ENCODE measurements at places on chromosomes 13 and 19.

- DNase-seq, result no peak
Observed at GRCh38 chr13:83914368-83914767, 32.1 kb upstream of the SLITRK1 start.

DNA sequence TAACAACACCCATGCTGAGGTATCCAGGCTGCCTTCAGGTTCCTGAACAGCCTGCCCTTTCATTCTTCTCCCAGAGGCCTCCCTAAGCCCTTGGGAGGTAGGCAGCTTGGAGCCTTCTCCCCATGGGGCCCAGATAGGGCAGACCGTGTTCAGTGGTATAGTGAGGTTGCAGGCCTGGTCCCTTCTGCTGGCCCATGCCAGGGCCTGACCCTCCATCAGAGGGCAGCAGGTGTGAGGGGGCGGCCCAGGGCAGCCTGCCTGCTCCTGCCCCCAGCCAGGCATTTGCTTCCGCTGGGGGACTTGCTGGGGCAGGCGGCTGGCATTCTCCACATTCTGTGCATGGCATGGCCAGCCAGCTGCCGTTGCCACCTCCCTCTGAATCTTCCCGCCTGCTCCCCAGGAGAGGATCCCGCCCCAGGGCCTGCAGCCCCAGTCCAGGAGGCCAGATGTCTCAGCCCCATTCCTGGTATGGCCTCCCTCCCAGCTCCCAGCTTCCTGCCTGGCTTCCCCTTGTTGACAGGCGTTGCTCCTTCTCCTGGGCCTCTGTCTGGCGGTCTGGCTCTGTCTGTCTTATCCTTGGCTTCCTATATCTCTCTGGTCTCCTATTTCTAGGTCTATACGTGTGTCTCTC, 8.9 kb downstream of the CIC start:
- DNase-seq, result no peak

- DNase-seq, result no peak
Observed at GRCh38 chr13:95536632-95537241, 15.8 kb upstream of the CLDN10 start.

DNA sequence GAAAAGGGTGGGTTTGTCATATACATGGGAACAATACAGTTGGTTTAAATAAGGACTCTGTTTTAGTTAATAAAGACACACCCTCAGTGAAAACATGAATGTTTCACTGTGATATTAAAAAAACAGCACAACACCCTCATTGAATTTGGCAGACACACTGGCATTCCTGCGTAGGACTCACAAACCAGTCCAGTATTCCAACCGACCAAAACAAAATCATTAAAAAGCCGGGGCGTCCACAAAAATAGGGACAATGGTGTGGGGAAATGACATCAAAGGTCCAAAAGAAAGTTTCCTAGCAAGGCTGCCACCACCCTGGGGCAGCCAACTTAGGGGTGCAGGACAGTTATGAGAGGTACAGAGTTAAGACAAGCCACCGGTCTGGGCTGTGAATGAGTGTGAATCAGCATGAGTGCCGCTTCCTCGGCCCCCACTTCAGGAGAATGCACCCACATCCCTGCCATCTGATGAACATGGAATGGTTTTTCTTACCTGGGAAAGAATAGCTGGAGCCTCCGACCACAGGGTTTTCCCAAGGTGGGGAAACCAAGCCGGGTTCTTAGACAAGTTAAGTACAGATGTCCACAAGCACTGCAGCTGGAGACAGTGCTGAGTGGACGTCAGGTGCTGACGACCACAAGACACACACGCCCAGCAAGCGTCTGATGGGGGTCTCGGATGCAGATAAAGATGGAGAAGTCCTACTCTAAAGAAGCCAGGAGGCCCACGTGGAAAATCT, 73.3 kb downstream of the KLF2 start:
- no peak for DNase-seq

GRCh38 chr13:28185256-28185655, 46.9 kb downstream of the PAN3 start:
- no peak for DNase-seq

- no peak for DNase-seq
Observed at GRCh38 chr13:45292176-45292575, 48.8 kb downstream of the TPT1 start.

- DNase-seq, result no peak
Observed at GRCh38 chr13:47114030-47114429, 217.2 kb upstream of the HTR2A start.

GRCh38 chr13:45492538-45492937, 27.8 kb downstream of the COG3 start:
- DNase-seq, result no peak

DNA sequence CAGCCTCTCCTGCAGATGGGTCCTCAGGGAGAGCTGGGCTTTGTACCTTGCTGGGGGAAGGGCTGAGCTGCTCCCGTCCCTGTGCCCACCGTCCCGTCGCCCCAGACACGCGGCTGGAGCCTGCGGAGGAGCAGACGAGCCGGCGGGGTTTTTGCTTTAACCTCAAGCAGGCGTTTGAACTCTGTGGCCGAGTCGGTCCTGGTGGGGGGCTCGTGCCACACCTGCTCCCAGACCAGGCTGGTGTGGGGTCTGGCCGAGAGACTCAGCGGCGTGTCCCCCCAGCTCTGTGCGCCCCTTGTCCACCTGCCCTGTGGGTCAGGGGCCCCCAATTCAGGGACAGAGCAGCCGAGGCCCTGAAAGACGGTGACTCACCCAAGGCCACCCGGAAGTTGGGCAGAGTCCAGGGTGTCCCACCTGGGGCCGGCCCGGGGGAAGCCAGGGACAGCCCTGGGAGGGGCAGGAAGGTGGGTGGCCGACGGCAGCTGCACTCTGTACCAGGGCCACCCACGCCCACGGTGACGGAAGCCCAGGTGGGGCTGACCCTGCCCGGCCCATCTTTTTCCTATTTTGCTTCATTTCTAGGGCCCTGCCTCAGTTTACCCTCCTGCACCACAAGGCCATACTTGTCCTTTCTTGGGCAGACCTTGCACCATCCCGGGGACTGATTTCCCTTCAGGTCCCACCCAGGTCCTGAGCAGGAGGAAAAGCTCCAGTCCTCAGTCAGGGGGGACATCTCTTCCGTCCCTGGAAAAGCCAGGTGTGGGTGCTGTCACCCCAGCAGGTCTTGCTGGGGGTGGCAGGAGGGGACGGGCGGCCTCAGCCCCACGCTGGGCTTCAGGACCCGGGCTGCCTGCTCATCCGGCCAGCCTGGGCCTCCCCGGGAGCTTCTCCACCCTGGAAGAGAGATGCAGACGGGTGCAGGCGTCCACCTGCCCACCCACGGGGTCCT, 5.3 kb downstream of the EFNA2 start:
- no peak for DNase-seq

DNA sequence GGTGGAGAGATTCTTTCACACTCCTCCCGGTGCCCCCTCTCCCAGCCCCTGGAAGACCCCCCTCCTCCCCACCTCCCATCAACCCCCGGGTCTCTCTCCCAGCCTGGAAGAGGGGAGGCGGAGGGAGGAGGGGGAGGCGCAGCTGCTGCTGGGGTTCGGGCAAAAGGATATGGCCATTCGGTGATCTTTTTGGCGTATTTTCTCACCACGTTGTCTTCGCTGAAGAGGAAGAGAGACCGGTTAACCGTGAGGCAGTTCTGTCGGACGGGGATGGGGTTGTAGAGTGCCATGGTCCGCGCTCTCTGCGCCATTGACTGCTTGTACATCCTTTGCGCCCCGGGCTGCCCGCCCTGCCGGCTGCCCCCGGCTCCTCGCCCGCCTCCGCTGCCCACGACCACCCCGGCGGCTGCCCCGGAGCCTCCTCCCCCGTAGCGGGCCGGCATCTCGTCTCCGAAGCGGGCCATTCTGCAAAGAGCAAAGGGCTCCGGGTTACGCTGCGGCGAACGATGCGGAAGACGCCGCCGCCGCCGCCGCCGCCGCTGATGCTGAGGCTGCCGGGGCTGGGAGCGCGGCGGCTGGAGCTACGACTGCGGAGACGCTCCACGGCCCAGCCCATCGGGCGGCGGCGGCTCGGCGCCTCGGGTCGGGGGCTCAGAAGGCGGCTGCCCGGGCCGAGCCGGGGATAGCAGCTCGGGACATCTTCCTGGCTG, 363 bp downstream of the CACNA1A start:
- DNase-seq, result no peak

- no peak for DNase-seq
Observed at GRCh38 chr19:30871979-30872378, 477.3 kb downstream of the TSHZ3 start.

DNA sequence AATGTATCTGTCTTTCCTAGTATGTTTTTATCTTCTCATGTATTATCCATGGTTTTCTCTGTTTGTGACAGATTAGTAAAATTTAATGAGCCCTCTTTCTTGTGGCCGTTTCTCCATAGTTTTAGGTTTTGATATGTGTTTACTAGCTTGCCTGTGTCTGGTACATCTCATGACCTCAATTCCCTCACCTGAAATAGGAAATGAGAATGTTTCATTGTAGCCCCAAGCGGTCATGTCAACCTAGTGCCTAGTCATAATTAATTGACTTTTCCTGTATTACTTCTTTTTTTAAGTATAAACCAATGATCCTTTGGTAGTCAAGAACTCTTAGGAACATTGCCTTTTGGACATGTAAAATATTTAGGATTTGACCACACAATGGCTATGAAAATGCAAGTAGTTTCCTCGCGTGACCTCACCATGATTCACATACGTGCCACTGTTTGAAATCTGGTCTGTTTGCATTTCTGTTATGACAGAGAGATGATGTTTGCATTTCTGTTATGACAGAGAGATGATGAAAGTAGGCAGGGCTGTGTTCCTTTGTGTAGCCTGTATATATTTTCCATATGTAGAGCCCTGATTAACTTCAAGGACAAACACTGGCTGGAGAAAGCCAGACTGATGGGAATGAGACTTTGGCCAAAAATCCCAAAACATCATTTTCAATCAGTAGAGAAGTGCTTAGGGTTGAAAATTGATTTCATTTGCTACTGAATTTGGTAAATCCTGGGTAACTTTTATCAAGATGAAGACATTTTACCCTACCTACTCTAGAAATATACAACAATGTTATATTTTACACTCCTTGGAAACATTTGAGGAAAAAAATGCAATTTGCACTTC, 104.8 kb downstream of the TNFRSF19 start:
- no peak for DNase-seq

- DNase-seq, result no peak
Observed at GRCh38 chr19:54332149-54332548, 6.8 kb downstream of the LILRA4 start.

GRCh38 chr19:53076984-53077383, 26.2 kb downstream of the ZNF160 start:
- DNase-seq, result no peak

GRCh38 chr19:48975947-48976847, 11.1 kb downstream of the FTL start:
- DNase-seq, result no peak

- DNase-seq, result no peak
Observed at GRCh38 chr13:71169180-71169579, 697.8 kb downstream of the DACH1 start.

DNA sequence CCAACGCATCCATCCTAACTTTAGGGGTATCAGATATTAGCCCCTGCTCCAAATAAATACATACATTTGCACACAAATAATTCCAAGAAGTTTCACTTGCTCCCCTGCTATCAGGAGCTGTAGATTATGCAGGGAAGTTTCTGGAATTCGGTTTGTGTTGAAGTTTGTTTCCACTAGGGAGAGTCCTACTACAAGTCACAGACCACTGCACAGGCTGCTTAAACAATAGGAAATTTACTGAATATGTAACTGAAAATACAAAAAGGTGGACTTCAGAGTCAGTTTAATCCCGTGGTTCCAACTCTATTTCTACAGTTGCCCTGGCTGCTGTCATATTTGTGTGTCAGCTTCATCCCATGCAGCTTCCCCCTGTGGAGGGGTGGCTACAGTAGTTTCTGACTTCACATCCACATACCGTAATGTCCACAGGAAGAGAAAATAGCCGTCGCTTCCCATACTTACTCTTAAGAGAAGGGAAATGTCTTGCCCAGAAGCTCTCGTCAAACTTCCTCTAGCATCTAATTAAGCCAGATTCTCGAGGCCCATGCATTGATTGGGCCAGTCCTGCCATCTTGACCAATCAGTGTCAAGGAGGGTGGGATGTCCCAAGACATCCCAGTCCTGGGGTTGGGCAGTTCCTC, 286.6 kb downstream of the COG6 start:
- DNase-seq, result no peak

DNA sequence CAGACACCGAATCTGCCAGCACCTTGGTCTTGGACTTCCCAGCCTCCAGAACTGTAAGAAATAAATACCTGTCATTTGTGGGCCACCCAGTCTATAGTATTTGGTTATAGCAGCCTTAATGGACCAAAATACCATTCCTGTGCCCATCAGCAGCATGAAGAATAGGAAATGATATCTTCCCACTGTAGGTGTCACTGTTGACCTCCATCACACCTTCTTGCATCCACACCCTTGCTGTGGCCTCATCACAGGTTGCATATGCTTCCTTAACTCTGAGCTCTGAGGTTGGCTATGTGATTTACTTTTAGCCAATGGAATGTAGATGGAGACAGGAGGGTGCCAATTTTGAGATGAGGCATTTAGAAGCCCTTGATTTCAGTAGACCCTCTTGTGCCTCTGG, 242.0 kb upstream of the TSHZ3 start:
- DNase-seq, result no peak

GRCh38 chr13:28854657-28855056, 34.5 kb downstream of the MTUS2 start:
- DNase-seq, result no peak

DNA sequence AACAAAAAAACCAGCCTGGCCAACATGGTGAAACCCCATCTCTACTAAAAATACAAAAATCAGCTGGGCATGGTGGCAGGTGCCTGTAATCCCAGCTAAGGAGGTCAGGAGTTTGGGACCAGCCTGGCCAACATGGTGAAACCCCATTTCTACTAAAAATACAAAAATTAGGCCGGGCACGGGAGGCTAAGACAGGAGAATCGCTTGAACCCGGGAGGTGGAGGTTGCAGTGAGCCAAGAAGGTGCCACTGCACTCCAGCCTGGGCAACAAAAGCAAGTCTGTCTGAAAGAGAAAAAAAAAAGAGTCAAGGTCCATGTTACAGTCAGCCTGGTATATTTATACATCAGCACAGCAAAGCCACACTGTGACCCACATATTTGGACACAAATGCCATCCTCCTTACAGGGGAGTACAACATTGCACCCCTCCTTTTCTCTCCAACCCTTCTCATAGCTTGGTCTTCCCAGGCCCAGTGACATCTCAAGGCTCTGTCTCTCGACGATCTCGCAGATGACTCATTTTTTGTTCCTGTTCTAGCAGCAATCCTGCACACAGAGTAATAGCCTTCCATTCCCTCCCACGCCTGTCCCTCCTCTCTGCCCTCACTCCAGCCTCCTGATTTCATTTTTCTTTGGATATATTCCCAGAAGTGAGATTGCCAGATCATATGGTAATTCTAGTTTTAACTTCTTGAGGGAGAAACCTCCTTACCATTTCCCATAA, 21.0 kb upstream of the DPP9 start:
- no peak for DNase-seq

- DNase-seq, result no peak
Observed at GRCh38 chr13:37914781-37915391, 45.3 kb upstream of the TRPC4 start.

- no peak for DNase-seq
Observed at GRCh38 chr19:16316506-16316882, 8.1 kb upstream of the KLF2 start.

- DNase-seq, result no peak
Observed at GRCh38 chr13:38819053-38819452, 132.2 kb downstream of the FREM2 start.

GRCh38 chr19:56091066-56091490, 30.0 kb downstream of the ZNF787 start:
- DNase-seq, result no peak

All from stimulated activated CD4-positive, alpha-beta T cell treated with anti-CD3 and anti-CD28 coated beads, Interleukin-1b, Interleukin-23, amount 100 ng/mL, for 1 hour (primary cell).